ENCODE measurements at places on chromosomes 1 and 21.
A peak's percentile ranks its signal among the peaks of the same experiment; 100 is the strongest.

- ATAC-seq: peak; percentile 98
These were observed 278.3 kb downstream of the KCTD3 start for GRCh38 chr1:215845234-215845891.

- no peak for ATAC-seq
These were observed 61.6 kb upstream of the LAPTM5 start for GRCh38 chr1:30819244-30819571.

DNA sequence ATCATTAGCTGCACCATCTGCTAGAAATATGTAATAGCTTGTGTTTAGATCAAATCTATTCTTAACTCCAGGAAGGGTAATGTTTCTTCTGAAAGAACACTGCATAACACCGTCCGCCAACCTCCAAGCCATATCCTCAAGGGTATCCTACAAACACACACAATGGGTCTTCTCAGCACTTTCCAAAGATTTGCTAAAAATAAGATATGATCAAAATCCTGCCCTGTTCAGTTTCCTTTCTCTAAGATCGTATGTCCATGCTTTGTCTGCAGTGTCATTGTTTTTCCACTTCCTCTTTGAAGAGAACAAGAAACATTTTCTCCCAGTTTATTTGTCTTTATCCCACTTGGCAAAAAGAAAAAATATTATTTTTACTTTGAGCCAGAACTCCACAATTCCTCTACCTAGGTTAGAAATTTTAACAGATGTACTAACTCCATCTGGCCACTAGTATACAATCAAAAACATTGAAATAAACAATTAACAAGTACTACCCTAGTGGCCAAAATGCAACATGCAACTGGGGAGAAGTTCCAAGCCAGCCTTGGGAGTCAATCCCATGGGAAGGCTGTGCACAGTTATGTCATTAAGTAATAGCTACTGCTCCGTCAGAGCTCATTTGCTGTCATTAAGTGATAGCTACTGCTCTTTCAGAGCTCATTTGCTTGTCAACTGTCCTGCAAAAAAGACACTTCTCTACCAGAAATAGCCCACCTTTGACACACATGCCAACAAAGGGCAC is 37.8 kb downstream of the FRRS1 start:
- peak; percentile 72 for ATAC-seq

GRCh38 chr1:201258763-201259230 is 24.5 kb upstream of the PKP1 start:
- ATAC-seq: no peak

DNA sequence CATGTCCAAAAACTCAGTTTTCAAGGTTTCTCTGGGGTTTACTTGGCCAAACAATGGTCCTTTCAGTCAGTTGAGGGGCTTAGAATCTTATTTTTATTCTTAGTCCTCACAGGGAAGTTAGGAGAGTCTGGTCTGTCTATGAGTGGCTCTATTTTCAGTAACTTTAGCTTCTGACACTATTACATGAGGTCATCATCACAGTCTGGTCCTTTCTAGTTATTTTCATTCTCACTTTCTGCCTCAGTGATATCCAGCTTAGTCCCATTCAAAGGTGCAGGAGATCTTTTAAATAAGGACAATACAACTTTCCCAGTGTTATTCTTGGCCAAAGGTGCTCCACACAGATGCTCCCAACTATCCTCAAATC is 30.0 kb upstream of the FGGY start:
- no peak for ATAC-seq
